ENCODE measurements at places on chromosomes 7 and 10. TPM values are rescaled to one million over a fixed set of nuclear protein-coding genes. Genes with fewer than 3 reads are reported as not detected.

GRCh38 chr7:5824297-5824610 is 42.8 kb upstream of the RNF216 start:
- DNase-seq: no peak

DNA sequence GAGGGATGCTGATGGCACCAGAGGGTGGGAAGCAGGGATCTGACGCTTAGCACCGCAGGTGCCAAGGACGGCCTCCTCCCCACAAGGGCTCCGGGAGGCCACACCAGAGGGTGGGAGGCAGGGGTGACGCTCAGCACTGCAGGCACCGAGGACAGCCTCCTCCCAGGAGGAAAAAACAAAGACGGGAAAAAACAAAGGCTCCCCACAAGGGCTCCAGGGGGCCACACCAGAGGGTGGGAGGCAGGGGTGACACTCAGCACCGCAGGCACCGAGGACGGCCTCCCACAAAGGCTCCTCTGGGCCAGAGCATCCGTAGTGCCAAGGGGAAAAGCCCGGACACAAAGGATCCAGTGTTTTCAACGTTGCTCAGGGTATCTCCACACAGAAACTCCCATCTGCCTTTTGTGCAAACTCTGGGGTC is 25.6 kb downstream of the DIP2C start:
- no peak for DNase-seq

DNA sequence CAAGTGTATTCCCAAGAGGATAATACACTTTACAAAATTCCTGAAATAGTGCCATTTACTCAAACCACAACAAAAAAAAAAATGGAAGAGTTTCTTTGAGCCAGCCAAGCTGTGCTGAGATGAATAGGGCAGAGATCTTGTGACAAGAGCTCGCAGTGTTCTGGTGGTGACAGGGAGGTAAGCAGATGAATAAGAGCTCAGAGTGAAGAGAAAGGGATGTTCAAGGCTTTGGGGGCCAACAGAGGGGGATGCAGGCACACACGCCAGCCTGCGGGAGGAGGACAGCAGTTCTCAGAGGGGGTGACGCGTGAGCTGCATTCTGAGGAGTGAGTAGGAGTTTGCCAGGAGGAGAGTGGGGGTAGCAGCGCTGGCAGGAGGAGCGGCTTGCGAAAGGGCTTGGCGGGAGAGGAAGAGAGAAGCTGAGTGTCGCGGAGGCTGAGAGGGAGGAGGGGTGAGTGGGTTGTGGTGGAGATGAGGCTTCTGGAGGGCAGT is 194.4 kb upstream of the IMMP2L start:
- no peak for DNase-seq

GRCh38 chr7:104903044-104903443 is 111.0 kb upstream of the KMT2E start:
- DNase-seq: no peak

GRCh38 chr7:52897713-52898112 is 137.7 kb upstream of the POM121L12 start:
- DNase-seq: no peak

- no peak for DNase-seq
Observed at GRCh38 chr7:36210291-36210922, 57.4 kb downstream of the EEPD1 start.

DNA sequence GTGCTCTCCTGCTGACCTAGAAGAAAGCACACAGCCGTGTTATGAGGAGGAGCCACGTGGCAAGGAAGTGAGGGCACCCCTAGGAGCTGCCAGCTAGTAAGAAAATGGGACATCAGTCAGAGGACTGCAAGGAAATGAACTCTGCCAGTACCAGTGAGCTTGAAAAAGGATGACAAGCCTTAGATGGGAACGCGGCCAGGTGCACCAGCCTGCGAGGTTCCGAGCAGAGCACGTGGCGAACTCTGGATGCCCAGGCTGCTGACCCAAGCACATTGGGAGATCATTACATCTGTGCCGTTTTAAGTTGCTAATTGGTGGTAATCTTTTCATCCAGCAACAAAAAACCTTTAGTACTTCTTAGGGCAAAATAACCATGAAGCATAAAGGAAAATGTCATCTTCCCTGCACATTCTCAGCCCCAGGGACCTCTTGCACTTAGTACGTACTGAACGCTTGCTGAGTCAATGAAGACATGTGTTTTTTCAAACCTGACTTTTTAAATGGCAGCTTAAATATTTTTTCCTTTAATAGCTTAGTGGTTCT is 69.4 kb downstream of the AMZ1 start:
- DNase-seq: no peak

GRCh38 chr7:127678947-127679346 is 27.0 kb downstream of the SND1 start:
- no peak for DNase-seq

- DNase-seq: no peak
Observed at GRCh38 chr10:130003166-130003565, 39.1 kb upstream of the EBF3 start.

GRCh38 chr7:152760854-152761748 is 1.5 kb downstream of the ACTR3B start:
- no peak for DNase-seq

GRCh38 chr7:2968176-2968575 is 75.5 kb downstream of the CARD11 start:
- DNase-seq: no peak

DNA sequence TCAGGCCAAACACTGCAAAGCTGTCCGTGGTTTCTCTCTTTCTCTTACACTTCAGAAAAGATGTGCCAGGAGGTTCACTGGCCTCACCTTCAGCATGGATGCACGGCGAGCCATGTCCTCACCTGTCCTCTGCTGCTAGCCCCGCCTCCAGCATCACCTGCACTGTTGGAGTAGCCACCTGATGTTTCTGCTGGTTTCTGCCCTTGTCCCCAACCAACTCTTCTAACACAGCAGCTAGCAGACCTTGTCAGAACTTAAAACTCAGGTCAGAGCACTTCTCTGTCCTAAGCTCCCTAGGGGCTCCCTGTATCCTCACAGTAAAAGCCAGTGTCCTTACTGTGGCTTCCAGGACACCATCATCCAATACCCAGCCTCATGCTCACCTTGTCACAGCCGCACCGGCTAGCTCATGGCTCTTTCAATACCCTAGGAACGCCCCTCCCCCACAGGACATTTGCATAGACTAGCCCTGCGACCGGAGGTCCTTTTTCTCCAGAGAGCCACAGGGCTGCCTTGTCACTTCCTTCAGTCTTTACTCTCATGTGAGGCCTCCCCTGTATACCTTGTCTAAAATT is 15.2 kb downstream of the PALD1 start:
- DNase-seq: no peak

DNA sequence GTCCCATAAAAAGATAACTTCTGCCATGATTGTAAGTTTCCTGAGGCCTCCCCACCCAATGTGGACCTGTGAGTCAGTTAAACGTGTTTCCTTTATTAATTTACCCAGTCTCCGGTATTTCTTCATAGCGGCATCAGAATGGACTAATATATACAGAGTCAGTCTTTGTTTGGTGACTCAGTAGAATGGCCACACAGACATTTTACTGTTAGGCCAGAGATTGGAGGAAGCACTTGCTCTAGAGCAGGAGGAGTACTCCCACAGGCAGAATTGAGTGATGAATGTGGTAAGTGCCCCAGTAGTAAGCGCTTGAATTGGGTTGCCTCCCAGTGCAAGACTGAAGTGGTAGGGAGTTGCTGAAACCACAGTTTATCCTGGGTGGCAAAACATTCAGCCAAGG is 149.5 kb upstream of the SMIM30 start:
- no peak for DNase-seq

- no peak for DNase-seq
Observed at GRCh38 chr7:29857654-29858053, 51.3 kb downstream of the WIPF3 start.

- no peak for DNase-seq
Observed at GRCh38 chr10:12418725-12419261, 69.4 kb downstream of the CAMK1D start.

DNA sequence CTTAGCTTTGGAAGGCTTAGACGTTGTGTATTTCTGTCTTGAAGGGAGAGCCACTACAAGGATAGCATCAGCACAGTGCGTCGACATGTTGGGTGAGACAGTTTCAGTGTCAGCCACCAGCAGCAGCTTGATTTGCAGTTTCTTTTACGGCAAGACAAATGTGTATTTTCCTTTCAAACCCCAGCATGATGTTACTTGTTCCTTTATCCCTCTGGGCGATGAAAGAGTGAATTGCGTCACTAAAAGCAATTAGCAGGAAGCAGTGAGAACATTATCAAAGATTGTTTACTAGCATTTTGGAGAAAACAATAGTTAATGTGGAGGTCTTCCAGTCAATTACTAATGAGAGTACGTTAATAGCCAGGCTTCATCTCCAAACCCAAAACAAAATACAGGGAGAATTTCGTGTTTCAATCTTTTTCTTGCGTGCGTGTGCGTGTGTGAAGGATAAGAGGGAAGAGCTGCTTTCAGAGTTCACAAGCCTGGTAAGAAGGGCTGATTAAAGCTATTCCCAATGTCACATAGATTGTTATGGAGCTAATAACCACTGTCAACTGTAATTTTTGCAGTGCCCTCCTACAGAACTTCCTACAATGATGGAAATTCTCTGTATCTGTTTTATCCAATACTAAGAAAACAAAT is 157.1 kb upstream of the AOAH start:
- DNase-seq: no peak

DNA sequence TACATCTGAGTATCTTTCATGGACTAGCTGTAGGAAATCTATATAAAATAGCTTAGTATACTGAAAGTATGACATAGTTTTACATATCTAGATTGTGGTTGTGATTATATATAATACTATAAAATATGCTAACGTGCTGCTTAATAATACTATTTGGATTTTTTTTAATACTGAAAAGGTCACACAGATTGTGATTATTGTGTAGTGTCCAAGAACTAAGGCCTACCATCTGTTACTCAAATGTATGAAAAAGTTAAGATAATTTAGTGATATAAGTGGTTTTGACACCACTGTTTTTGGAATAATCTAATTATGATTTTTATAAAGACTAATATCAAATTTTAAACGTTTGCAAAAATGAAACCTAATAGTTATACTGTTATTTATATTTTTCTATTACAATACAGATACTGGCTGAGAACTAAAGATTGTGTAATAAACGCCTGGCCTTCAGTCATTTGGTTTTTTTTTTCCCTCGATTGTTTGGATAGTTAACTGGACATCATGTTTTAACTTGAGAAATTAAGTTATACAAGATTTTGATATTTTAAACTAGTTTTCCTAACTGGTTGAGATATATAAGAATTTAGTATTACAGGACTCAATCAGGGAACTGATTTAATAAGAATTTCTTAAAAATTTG is 12.6 kb downstream of the PTEN start:
- no peak for DNase-seq

DNA sequence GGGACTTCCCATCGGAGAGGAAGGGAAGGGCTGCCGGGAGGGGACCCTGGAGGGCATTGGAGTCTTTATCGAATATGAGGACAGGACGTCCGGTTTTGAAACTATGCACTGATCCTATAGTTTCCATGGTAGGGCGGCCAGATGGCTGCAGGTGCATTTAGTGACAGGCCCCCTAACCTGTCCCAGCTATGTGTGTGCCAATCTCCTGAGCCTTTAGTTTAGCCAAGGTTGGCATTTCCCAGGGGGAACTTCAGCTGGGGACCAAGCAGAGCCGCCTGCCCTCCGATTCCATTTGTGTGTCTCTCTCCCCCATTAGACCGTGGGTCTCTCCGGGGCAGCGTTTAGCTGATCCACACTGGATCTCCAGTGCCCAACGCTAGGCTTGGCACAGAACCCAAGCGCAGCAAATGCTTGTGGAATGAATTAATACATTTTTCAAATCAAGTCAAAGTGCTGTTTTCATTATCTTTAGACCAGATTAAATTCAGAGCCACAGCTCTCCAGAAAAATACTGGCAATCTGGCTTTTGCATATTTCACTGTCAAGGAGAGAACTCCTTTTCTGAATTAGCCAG is 19.9 kb downstream of the TMEM270 start:
- DNase-seq: no peak

The MYO3A gene
- total RNA-seq: not detected

The NEUROD6 gene
- total RNA-seq: not detected

The PVRIG gene
- total RNA-seq: 0.80 TPM

The CPA5 gene
- total RNA-seq: not detected

The TMEM176A gene
- total RNA-seq: not detected

The IGF2BP3 gene
- total RNA-seq: 117 TPM

All from endothelial cell of umbilical vein (primary cell).